ENCODE measurements at places on chromosomes 2 and 18.

- DNase-seq: no peak
These were observed 111.1 kb upstream of the B3GNT2 start for GRCh38 chr2:62084801-62085200.

DNA sequence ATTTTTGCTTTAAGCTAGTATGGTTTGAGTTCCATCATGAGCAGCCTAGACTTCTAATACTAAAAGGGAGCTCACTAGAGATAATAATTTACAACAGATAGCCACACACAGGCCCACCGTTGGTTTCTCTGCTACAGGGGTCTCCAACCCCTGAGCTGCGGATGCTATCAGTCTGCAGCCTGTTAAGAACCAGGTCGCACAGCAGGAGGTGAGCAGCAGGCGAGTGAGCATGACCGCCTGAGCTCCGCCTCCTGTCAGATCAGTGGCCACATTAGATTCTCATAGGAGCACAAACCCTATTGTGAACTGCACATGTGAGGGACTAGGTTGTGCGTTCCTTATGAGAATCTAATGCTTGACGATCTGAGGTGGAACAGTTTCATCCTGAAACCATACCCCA lies 150.6 kb downstream of the HRH4 start:
- no peak for DNase-seq

DNA sequence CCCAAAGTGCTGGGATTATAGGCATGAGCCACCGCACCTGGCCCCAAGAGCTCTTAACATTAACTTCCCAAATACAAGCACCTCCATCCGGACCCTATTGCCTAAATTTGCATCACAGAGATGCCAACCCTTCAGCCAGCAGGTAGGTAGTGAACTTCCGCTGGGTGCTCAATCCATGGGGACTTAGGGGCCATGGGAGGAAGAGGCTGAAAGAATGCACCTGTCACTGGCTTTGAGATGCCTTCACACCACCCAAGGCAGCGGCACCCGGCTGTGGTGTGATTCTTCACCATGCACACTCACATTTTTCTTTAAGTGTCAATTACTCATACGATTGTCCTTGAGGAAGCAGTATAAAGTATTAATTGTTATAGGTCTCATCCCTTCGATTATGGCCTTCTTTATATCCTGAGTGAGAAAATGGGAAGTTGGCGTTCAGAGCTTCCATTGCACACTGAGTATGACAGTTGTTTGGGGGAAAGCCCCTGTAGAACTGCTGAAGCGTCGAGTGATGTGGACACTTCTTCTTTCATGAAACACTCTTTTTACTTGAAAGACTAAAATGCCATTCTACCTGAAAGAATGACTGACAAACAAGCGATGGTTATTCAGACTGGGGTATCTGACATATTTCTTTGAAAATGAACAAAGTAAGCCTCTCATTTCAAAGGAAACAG lies 51.8 kb upstream of the BIN1 start:
- DNase-seq: no peak

DNA sequence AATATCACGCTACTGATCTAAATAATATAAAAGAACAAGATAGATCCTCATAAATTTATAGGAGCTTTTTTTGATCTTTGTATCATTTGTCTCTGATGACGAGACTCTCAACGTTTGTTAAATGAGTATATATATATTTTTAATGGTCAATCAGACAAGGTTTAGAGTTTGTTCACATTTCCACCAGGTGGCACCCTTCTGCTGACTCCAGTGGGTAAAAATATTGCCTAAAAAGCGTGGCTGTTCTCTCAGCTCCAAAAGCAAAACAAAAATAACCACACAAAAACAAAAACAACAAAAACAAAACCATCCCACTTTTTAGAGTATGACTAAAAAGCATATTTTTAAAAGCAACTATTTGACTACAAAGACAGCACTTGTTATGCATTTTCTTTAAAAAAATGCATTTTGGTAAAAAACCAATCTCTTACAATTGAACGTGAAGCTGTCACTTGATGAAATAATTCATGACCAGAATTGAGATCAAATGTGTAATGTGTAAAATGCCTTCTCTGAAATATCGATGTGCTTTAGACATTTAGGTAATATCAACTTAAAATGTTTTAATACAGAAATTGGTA lies 723.2 kb downstream of the DPP10 start:
- no peak for DNase-seq

DNA sequence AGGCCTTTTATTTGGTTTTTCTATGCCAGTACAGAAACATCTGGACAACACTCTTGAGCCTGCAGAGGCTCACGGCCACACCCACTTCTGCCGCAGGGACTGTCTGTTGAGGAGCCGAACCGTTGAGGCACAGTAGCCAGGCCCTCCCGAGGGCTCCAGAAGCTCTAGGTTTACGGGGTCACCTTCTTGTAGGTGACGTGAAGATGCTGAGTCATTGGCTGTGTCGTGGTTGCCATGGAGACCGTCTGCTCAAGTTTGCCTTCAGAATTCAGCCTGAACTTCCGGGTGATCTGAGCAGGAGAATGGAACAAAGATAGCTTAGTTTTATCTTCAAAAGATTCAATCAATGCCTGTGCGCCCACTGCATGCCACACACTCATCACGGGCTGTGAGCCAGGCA lies 25.9 kb downstream of the BOK start:
- DNase-seq: no peak

GRCh38 chr2:200748779-200749178 lies 62.9 kb upstream of the BZW1 start:
- DNase-seq: no peak

- no peak for DNase-seq
These were observed 250.9 kb downstream of the PIEZO2 start for GRCh38 chr18:10898417-10898974.

- no peak for DNase-seq
These were observed 47.6 kb upstream of the IL1R1 start for GRCh38 chr2:102094917-102095316.

GRCh38 chr2:15560140-15560987 lies 770 bp downstream of the NBAS start:
- peak; percentile 4 for DNase-seq

GRCh38 chr2:36634981-36635597 lies 37.1 kb upstream of the FEZ2 start:
- no peak for DNase-seq

DNA sequence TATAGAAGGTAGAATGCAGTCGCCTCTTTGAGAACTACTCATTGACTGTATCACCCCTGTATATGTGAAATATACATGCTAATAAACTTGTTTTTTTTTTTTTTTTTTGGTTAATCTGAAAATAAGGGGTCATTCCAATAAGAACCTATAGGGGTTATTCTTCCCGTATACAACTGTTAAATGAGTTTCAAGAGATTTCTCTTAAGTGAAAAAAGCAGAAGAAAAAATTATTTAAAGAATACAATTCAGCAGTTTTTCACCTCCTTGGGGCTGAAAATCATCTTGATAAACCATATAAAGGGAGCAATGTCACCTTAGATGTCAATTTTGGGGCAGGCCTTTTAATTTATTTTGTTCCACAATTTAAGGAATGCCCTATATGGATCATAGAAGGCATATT lies 66.5 kb downstream of the SEPTIN10 start:
- no peak for DNase-seq

DNA sequence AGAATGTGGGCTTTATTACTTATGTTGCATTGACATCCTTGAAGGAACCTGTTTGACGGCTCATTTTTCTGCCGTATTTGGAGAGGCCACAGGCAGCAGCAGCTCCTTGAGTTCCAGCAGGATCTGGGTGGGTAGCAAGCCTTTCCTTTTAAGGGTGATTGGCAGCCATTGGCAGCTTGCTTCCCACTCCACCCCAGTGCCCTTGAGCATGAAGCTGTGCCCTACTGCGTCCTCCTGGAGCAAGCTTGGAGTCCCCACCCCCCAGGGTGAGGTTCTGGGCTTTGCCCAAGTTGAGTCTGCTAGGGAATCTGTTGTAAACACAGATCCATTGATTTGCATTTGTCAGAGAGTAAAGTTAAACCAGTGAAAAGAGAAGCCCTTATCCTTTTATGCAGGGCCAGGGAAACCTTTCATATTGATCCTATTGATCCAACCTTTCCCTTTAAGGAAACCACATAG lies 9.2 kb downstream of the ONECUT2 start:
- DNase-seq: no peak

GRCh38 chr2:237393523-237393922 lies 20.4 kb downstream of the COL6A3 start:
- DNase-seq: no peak

- DNase-seq: no peak
These were observed 3.0 kb downstream of the EVX2 start for GRCh38 chr2:176080540-176081375.

GRCh38 chr2:8312861-8313830 lies 368.7 kb upstream of the ID2 start:
- no peak for DNase-seq

GRCh38 chr2:75222527-75222926 lies 23.2 kb upstream of the TACR1 start:
- DNase-seq: no peak

GRCh38 chr2:36394804-36395203 lies 39.2 kb downstream of the CRIM1 start:
- no peak for DNase-seq

DNA sequence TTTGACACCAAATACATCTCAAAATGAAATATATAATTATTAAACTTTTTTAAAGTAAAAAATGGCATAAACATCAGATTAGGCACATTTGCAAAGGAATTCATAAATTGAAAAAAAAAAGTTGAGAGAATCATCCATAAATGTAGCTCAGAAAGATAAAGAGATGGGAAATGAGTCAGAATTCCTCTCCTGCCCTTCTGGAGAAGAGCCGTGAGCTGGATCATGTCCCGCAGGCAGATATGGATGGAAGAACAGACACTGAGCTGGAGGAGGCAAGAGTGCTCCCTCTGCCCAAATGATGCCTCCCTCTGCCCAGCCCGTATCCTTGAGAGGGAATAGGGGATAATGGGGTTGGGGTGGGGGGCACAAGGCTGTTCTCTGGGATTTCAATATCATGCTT lies 190.9 kb downstream of the TFCP2L1 start:
- no peak for DNase-seq
